ENCODE measurements at places on chromosomes 5 and 9.

DNA sequence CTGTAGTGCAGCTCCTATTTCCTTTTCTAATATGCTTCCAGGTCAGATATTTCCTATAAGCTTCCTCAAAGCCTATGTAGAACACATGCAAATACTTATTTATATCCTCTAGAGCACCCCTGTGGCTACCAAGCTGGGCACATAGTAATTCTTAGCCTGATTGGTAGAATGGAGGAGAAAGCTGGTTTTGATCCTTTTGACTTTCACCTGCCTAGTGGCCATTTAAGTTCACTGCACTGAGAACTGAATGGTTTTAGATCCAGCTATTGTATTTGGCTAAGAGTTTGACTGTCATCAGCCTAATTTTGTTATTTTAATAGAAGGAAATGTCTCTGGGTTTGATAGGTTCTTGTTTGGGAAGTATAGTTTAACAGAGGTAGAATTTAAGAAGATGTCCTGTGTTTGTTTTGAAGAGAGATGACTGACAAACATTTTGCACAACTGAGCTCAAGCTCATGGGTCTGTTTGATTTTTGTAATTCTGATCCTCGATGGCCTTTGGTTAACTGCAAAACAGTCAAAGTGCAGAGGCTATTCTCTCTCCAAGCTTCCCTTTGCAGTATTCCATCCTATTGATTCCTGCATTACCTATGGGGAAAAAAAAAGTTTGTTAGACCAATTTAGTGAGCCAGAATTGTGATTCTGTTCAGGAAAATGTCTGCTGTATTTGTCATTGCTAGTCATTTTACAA is 85.4 kb downstream of the KCNN2 start:
- DNase-seq, result no peak

GRCh38 chr9:75930730-75931321 is 40.4 kb downstream of the PCSK5 start:
- DNase-seq, result no peak

DNA sequence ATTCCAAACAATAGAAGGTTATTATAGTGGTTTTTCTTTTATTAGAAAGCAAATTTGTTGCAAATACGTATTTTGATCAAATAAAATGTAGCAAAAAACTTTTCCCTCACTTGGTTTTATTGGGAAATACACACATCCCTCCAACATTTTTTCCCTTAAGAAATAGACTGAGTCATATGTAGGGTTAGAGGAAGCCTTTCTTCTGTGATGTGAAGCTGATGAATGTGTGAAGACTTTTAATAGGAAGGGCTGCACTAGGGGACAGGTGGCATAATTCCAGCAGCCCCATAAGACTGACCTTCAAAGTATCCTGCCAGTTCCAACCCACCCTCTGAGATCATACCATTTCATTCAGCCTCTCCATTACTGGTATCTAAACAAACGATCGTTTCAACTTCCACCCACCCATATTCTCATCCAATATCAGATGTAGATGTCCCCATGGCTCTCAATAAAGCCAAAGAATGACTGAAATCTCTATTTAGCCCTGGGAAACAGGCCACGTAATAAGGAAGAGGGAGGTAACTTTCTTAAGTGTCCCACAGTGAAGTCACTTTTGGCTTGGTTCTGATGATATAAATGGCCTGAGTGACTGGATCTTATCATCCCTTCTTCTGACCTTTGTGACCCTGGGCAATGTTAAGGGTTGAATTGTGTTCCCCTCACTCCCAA is 64.7 kb upstream of the LPAR1 start:
- DNase-seq, result no peak

DNA sequence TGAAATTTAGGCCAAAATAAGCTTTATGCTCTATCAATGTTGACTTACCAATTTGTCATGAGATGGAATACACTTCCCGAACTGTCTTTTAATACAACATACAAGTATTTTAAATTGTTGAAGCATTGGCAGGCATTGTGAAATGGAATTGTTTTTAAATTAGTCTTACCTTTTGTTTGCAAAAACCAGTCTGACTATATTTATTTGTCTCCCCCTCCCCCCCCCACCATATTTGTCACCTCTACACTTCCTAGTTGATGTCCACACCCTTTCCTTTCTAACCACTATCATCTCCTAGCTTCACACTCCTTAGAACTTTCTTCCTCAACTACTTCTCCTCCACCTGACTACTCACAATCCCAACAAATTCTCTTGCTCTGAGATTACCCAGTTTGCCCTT is 40.9 kb downstream of the FAF2 start:
- DNase-seq, result no peak

DNA sequence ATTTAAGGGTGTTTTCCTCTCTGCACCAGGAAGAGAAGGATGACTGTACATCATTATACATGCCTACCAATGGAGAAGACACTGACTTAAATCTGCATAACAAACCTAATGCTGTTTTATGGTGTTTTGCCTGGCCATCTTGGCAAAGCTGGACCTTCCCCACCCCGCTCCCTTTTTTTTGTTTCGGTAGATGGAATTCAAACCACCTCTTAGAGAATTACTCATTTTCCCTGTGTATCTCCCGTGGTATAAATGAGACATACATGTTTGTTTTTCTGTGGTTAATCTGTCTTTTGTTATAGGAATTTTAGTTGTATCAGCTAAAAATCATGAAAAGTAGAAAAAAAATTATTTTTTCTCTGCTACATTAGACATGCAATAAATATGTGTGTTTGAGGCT is 28.8 kb downstream of the IL12B start:
- DNase-seq, result no peak

DNA sequence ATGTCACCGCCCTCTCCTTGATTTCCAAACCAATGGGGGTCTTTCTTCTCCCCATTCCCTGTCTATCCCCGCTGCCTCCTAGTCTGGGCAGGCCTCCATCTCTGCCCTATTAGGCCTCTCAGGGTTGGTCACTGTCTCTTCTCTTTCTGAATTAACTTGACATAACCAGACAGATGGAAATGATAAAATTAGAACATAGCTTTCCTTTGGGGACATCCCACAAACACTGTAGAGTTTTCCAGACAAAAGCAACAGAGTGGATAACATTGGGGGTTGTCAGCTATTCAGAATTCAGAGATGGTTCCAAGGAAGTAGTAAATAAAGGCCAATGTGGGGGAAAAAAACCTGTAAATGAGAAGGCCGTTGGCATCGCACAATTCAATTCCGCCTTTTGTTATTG is 24.7 kb downstream of the LHX6 start:
- DNase-seq, result no peak

GRCh38 chr5:68048516-68048915 is 167.0 kb upstream of the PIK3R1 start:
- DNase-seq, result no peak

DNA sequence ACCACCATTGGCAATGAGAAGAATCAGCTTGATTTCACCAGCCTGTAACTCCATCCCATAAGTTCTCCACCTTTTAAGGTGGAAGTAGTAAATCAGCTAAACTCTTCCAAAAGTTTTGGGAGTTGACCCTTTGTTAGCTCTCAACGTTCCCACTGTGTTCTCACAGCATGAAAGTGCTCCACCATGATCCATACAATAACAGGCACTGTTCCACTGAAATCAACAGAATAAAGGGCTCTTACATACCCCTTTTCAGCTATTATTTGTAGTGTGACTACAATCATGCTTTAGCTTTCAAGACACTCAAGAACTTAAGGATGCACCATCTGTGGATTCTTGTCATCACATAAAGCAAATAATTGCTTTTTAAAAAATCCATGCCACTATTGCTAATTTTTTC is 81.6 kb downstream of the PPP2R2B start:
- DNase-seq, result no peak

- peak; percentile 23 for DNase-seq
Observed at GRCh38 chr9:22073349-22073748, 64.2 kb upstream of the CDKN2B start.

DNA sequence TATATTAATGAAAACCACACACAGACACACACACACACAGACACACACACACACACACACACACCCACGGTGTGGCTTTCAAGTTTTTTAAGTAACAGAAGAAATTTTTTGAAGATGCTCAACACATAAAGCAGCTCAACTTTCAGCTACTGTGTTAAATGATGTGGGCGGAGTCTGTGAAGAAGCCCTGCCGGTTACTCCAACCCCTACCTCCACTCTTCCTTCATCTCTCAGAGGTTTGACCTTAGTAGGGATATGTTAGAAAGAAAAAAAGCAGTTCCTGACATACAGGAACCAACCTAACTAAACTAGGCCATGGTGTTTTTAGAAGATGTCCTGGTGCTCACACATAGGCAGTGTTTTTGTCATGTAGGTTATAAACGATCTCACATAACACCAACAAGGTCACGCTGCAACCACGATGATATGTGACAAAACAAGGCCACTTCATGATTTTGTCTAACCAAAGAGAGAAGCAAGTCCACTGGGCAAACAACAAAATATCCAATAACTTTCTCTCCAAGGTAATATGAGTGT is 112.8 kb downstream of the EMB start:
- DNase-seq, result no peak

DNA sequence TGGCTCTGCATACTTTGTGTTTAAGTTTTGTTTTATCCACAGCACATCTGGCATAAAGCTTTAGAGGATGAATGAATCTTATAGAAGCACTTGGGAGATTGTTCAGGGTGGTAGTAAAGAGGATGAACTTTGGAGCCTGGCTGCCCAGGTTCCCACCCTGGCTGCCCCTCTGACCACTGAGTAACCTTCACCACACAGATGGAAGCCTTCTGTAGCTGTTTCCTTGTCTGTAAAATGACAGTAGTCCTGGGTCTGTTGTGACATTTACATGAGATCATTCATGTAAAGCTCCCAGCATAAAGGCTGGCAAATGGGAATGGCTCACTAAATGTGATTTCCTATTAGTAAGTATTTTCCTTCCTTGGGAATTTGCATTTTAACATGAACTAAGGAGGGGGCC is 85.7 kb upstream of the FAM169A start:
- DNase-seq, result no peak

GRCh38 chr9:99623780-99624364 is 197.8 kb upstream of the NR4A3 start:
- no peak for DNase-seq

DNA sequence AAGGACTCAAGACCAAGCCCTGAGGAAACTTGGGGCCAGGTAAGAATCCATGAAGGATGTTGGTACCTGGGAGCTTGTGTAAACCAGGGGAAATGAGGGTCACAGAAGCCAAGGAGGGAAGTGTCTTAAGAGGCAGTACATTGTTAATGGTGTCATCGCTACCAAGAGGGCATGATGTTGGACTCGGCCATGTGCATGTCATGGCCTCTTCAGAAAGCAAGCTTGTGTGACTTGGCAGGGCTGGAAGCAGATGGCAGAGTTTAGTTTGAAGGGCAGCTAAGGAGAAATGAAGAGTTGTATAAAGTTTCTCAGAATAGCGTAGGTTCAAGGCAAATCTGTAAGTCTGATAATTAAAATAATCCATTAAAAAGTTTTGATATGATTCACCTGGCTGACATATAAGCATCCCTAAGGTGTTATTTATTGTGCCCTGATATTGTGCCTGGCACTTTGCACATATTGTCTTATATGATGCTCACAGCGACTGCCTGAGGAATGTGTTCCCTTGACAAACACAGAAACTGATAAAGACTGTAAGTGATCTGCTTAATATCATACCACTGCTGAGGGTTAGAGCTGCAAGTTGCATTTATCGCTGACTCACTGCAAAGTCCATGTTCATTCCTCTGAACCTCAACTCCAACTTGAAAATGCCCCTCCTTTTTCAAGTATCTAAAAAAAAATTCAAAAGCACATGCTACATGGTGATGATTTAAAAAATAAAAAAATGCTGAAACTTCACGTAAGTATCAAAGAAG is 81.3 kb upstream of the PTPN3 start:
- no peak for DNase-seq

- DNase-seq, result no peak
Observed at GRCh38 chr5:39191216-39191615, 28.1 kb downstream of the FYB1 start.

DNA sequence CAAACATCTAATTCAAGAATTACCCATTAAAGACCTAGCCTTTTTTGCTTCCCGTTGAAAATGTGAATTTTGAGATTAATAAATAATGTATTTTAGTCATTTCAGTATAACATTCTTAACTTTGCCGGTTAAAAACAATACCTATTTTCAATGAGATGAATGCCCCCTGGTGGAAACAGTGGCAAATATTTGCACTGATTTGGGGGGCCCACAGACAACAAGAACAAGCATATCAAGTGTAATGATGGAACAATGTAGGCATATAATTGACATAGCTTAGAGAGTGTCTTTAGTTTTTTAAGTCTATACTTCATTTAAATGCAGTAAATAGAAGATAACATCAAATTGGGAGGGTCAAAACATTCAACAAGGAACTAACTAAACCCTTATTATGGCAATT is 111.9 kb downstream of the NTRK2 start:
- no peak for DNase-seq

DNA sequence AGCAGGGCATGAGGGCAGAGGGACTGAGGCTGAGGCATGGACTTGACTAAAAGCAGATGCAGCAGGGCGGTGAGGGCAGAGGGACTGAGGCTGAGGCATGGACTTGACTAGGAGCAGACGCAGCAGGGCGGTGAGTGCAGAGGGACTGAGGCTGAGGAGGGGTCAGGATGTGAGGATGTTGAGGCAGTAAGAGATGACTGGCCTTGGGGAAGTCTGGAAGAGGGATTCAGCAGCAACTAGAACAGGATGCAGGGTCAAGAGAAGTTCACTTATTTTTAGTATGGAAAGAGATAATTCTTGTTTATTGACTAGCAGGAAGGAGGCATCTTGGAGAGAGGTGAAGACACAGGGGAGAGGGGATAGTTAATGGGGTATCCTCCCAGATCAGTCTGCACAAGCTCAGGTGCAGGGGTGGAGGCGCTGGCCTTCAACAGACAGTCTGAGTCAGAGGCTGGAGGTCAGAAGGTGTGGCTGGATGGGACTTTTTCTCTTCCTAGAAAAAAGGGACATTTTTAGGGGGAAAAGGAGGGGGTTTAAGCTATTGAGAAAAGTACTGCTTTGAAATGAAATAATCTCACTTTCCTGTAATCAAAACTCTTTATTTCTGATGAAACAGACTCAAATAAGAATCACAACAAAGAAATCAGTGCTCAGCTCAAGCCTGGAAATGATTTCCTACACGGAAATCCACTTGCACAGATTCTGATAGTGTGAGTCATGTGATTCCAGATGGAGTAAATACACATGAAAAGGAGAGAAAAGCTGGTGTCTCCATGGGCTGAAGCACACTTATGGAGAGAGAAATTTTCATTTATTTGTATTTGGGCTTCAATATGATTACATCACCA is 130.9 kb downstream of the PALM2AKAP2 start:
- no peak for DNase-seq

- no peak for DNase-seq
Observed at GRCh38 chr5:37839407-37840052, at the start of gene GDNF. Gene GDNF (minus strand): TSS chr5:37840041. CDS start chr5:37834796, 5,245 bp downstream.

- peak; percentile 68 for DNase-seq
Observed at GRCh38 chr5:149442563-149443182, 63.6 kb upstream of the IL17B start.

- DNase-seq, result no peak
Observed at GRCh38 chr5:160457252-160457651, 35.6 kb downstream of the PTTG1 start.

DNA sequence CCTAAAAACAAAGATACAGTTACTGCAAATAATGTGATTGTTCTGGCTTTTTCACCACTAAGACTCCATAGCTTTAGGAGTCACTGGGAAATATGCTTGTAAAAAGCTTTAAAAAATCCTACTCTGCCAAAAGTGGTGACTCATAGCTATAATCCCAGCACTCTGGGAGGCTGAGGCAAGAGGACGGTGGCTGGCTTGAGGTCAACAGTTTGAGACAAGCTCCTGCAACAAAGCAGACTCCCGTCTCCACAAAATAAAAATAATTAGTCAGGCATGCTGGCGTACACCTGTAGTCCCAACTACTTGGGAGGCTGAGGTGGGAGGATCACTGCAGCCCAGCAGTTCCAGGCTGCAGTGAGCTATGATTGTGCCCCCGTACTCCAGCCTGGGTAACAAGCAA is 406.4 kb downstream of the HTR1A start:
- no peak for DNase-seq

All from stimulated activated naive CD8-positive, alpha-beta T cell treated with anti-CD3 and anti-CD28 coated beads, Interleukin-15, amount 100 ng/mL, for 72 hours (primary cell).